Suprapubic skin (tissue), 4 donors: ENCODE measurements at places on chromosomes 13 and 19.

- H3K4me1 ChIP-seq: peaks cover 17% of the 10 kb centered on the region
- H3K4me3 ChIP-seq: no peak overlapping the region
- no peaks in the 10 kb centered on the region for H3K36me3 ChIP-seq
- no peak overlapping the region for H3K27ac ChIP-seq
- no peaks in the 10 kb centered on the region for H3K27me3 ChIP-seq
Observed at GRCh38 chr13:102589301-102589822, 7.4 kb upstream of the TPP2 start.

DNA sequence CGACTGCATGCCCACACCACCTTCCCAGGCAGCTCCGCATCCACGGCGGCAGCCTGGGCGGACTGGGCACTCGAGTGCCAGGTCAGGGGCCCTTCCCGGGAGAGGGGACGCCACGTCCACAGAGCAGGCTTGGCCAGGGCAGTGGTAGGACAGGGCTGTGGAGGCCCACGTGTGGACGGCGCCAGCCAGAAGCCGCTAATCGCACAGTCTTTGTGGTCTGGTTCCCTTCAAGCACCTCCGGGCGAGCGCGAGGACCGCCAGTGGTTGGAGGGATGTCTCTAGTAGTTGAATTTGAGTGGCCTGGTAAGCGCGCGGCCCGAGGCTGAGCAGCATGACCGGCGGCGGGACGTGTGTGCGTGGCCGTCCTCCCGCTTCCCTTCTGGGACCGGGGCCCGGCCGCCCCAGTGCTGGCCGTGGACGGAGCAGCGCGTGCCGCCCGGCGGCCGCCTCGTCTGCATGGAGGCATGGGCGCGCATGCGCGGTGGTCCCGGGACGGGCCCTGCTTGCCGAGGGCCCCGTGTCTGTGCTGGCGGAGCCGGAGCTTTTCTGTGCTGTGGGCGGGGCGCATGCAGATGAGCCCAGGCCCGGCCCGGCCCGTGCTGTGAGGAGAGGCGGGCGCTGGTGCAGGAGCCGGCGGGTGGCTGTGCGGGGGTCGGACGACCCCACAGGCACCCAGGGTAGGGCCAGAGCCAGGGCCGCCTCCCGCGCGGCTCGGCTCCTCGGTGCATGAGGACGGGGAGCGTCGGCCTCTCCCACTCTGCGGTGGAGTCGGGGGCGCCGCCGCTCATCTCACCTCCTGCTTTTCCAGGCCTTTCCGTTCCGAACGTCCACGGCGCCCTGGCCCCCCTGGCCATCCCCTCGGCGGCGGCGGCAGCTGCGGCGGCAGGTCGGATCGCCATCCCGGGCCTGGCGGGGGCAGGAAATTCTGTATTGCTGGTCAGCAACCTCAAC is 8.6 kb downstream of the PTBP1 start:
- no peak for DNase-seq
- H3K4me1 ChIP-seq: peaks cover 27% of the 10 kb centered on the region
- no peaks in the 10 kb centered on the region for H3K27me3 ChIP-seq
- peaks cover 77% of the 10 kb centered on the region for H3K36me3 ChIP-seq
- H3K4me3 ChIP-seq: no peak overlapping the region

- no peak overlapping the region for H3K4me3 ChIP-seq
- H3K4me1 ChIP-seq: peaks cover 25% of the 10 kb centered on the region
- no peak for DNase-seq
- H3K27ac ChIP-seq: no peak overlapping the region
- peaks cover 73% of the 10 kb centered on the region for H3K36me3 ChIP-seq
Observed at GRCh38 chr19:16433986-16434385, 37.8 kb downstream of the EPS15L1 start.

DNA sequence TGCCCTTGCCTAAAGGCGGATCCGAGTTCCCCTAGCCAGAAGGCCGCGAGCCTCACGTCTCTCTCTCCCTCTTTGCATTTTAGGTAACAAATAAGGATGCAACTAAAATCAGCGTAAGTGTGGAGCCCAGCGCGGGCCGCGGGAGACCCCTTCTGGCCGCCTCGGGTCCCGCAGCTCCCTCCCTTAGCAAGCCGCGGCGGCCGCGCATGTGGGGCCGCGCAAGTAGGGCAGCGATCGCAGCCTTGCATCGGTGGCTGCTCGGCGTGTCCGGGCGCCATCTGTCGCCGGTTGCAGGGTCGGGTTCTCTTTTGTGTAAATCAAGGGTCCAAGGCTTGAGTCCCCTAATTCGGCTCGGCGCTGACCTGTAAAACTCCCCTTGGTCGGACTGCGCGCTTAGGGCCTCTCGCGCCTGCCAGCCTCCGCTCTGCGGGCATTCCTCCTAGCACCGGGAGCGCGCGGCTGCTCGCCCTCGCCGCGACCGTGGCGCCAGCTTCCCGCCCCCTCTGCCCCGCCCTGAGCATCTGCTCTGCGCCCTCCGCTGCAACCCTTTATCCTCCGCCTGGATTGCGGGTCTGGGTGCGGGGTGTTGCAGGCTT is 2.7 kb downstream of the VSTM2B start:
- peaks cover 94% of the 10 kb centered on the region for H3K27me3 ChIP-seq
- no peaks in the 10 kb centered on the region for H3K36me3 ChIP-seq
- peak overlapping the region; percentile 40 for H3K4me3 ChIP-seq
- H3K27ac ChIP-seq: no peak overlapping the region

DNA sequence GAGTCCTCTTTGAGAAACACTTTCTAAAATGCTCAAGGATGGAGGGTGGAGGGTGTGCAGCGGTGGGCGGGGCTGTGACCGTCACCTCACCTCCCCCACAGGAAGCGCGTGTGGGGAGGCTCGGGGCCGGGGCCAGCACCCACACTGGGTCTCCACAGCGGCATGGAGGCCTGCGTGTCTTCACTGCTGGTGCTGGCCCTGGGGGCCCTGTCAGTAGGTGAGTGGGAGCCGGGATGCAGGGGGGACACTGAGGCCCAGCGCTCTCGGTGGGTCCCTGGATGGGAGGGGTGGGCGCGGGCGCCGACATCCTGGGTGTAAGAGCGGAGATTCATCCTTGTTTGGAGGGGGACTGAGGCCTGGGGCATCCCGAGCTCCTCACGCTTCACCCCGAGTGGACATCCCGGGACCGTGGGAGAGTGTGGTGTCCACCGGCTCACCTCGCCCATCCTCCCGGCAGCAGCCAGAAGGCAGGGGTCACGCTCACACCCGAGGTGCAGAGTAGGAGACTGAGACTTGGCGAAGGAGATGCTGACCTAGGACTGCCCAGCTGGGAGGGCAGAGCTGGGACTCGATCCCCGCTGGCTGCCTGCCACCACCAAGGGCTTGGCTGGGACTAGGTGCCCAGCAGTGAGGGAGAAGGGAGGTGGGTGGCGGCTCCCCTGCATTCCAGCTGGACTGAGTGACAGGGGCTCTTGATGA is at the start of gene GZMM:
Gene GZMM (plus strand): TSS at position 144 of the 699 bp plus-strand sequence. CDS start 19 bp downstream, at position 163.
- no peak for DNase-seq
- peaks cover 24% of the 10 kb centered on the region for H3K36me3 ChIP-seq
- H3K27me3 ChIP-seq: peaks cover 3% of the 10 kb centered on the region
- H3K4me1 ChIP-seq: no peaks in the 10 kb centered on the region
- H3K4me3 ChIP-seq: no peak within 1 kb of the TSS

GRCh38 chr13:112496166-112496565 is 91.8 kb downstream of the TUBGCP3 start:
- no peak overlapping the region for H3K27ac ChIP-seq
- no peak overlapping the region for H3K4me3 ChIP-seq
- no peaks in the 10 kb centered on the region for H3K27me3 ChIP-seq
- H3K36me3 ChIP-seq: peaks cover 48% of the 10 kb centered on the region
- no peak for DNase-seq

- no peak for DNase-seq
- no peaks in the 10 kb centered on the region for H3K27me3 ChIP-seq
- H3K36me3 ChIP-seq: no peaks in the 10 kb centered on the region
Observed at GRCh38 chr19:48081106-48081505, 29.5 kb downstream of the PLA2G4C start.

DNA sequence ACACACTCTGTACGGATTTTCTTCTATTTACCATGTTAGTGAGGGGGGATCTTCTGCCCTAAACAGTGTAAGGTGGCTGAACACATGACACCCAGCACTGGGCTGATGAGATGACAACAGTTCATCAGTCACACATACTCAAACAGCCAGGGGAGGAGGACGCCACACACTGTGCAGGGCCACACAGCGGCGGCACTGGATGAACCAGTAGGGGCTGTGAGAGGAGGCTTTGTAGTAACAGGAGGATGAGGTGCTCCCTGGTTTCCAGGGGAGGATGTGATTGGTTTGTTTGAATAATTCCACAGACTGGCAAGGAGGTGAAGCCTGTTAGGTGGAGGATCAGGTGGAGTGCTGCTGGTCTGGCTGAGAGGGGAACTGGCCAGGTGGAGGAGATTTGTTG is 16.3 kb upstream of the GTF3A start:
- no peaks in the 10 kb centered on the region for H3K27me3 ChIP-seq
- H3K36me3 ChIP-seq: no peaks in the 10 kb centered on the region
- peaks cover 11% of the 10 kb centered on the region for H3K4me1 ChIP-seq
- H3K4me3 ChIP-seq: no peak overlapping the region

- peaks cover 72% of the 10 kb centered on the region for H3K36me3 ChIP-seq
- DNase-seq: no peak
- H3K27ac ChIP-seq: no peak overlapping the region
- peaks cover 19% of the 10 kb centered on the region for H3K4me1 ChIP-seq
- H3K4me3 ChIP-seq: no peak overlapping the region
- H3K27me3 ChIP-seq: no peaks in the 10 kb centered on the region
Observed at GRCh38 chr13:51760592-51760991, 43.4 kb downstream of the DHRS12 start.

GRCh38 chr13:54124700-54125099 is 1096.1 kb downstream of the OLFM4 start:
- H3K4me1 ChIP-seq: no peaks in the 10 kb centered on the region
- DNase-seq: no peak
- no peaks in the 10 kb centered on the region for H3K27me3 ChIP-seq
- no peaks in the 10 kb centered on the region for H3K36me3 ChIP-seq
- no peak overlapping the region for H3K4me3 ChIP-seq
